Occipital lobe (tissue), 3 donors: ENCODE measurements at places on chromosomes 7 and 10. TPM values are rescaled to one million over a fixed set of nuclear protein-coding genes. Genes with fewer than 3 reads are reported as not detected.

The LRIT1 gene
- not detected for total RNA-seq

The TUBAL3 gene
- total RNA-seq, result not detected

The FAM25A gene
- not detected for total RNA-seq

The TAS2R5 gene
- total RNA-seq, result 3.4 TPM

The ASZ1 gene
- total RNA-seq, result not detected

The ABCB4 gene
- 0.47 TPM for total RNA-seq

The AGAP5 gene
- total RNA-seq, result 6.6 TPM

The BMPR1A gene
- total RNA-seq, result 64.6 TPM

The TMEM176A gene
- 0.47 TPM for total RNA-seq

The SFTPA1 gene
- 0.16 TPM for total RNA-seq

The SLC16A9 gene
- 11.4 TPM for total RNA-seq

The THAP5 gene
- total RNA-seq, result 81.7 TPM

The NODAL gene
- 2.2 TPM for total RNA-seq

The NPFFR1 gene
- total RNA-seq, result 0.31 TPM

The MRPL43 gene
- 37.9 TPM for total RNA-seq

The ATE1 gene
- 73.3 TPM for total RNA-seq

The LRMDA gene
- 0.62 TPM for total RNA-seq

The SFTPD gene
- 0.62 TPM for total RNA-seq

The NUP205 gene
- total RNA-seq, result 58.0 TPM

The BLVRA gene
- 21.7 TPM for total RNA-seq

The DKK1 gene
- 4.5 TPM for total RNA-seq

The BMPER gene
- 4.5 TPM for total RNA-seq

The SHTN1 gene
- 54.1 TPM for total RNA-seq

The HOXA13 gene
- total RNA-seq, result not detected

The CDC123 gene
- total RNA-seq, result 105 TPM

The ANKRD30A gene
- total RNA-seq, result not detected

The AKR1B15 gene
- not detected for total RNA-seq

The DNAJB9 gene
- total RNA-seq, result 48.2 TPM

The MACROH2A2 gene
- 23.6 TPM for total RNA-seq

The AKR1B1 gene
- total RNA-seq, result 29.6 TPM

The SNCG gene
- total RNA-seq, result 2.7 TPM

The SPAG6 gene
- total RNA-seq, result 1.2 TPM

The GIMAP4 gene
- total RNA-seq, result 11.4 TPM

The TSPAN15 gene
- 3.1 TPM for total RNA-seq

The MKLN1 gene
- 64.7 TPM for total RNA-seq

The CPA4 gene
- 0.78 TPM for total RNA-seq

The SMO gene
- total RNA-seq, result 8.7 TPM

The RET gene
- total RNA-seq, result 0.94 TPM
